Fibroblast of skin of abdomen (primary cell): ENCODE measurements at places on chromosomes 5 and 9.

DNA sequence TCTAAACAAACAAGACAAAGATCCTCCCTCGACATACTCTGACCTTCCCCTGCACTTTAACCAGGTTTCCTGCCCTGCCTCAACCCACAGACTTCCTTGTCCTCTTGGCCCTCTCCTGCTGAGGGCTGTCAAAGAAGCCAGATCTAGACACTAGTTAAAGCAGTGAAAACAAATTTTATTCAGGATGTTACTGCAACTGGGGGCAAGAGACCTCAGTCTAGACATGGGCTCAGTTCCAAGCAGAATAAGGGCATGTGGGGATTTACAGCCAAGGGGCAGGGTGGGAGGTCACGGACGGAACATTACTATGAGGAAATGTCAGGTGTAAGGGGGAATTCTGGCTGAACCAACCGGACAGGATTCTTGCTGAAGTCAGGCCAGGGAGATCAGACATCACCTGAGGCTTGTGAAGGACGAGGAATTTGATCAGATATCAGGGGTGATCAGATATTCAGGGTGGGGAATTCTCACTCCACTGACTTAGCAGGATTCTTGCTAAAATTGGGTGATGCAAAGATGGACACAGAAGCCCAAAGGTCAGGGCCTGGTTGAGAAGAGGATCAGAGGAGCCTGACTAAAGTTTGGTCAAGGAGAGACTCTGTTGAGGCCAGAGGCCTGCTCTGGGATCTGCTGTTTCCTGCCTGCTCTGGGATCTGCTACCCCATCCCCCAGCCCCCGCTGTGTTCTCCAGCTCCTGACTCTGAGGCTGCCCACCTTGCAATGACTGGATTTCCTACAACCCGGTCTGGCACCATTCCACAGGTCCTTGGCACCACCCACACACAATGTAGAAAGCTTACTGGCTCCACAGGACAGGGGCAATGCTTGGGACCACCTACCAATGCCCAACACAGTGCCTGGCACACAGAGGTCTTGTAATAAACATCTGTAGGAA, 21.5 kb downstream of the GABBR2 start:
- no peak for DNase-seq

GRCh38 chr5:88489364-88489763, 220.7 kb upstream of the TMEM161B start:
- no peak for DNase-seq

GRCh38 chr9:80231318-80232236, 659.8 kb downstream of the TLE4 start:
- no peak for DNase-seq

DNA sequence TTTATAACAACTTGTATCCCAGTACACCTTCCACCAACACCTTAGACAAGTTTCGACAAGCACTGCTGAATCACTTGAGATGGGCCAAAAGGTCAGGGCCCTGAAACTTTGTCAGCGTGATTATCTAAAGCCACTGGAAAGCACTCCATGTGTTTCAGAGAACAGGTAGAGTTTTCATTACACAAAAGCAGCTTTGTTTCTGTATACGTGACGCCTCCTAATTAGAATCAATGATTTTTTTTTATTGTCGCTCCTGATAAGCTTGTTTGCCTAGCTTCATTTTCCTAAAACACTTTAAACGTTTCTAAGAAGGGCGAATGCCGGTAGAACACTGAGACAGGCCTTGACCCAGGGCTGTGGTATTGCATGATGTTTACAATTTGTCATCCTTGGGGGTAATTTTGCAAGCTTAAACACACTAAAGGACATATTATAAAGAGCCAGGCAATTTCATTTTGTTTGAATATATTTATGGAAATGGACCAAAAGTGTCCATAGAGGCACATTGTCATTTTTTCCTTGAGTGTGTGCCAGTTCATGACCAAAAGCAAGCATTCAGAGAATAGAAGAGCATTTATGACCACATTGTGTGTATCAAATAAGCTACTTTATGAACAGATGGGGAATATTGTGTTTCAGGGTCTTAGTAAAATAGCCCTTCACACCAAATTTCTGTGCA, 193.6 kb downstream of the GLIS3 start:
- no peak for DNase-seq

GRCh38 chr9:10238087-10238486, 374.7 kb downstream of the PTPRD start:
- DNase-seq = no peak

GRCh38 chr9:137430723-137431415, 7.7 kb downstream of the NOXA1 start:
- DNase-seq = no peak

DNA sequence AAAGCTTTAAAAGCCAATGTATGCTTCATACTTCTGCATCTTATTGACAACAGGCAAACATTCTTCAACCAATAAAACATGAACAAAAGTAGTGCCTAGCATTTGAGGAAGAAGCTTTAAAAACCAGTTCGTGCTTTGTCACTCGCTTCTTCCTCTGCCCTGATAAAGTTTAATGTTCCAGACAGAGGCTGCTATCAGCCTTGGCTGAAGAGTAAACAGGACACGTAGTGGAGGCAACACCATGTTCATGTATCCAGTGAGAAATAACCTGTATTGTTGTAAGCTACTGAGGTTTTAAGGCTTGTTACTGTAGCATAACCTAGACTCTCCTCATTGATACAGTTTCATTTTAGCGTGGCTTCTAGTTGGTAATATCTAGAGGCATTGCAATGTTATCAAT, 3.2 kb upstream of the FUBP3 start:
- DNase-seq = no peak

DNA sequence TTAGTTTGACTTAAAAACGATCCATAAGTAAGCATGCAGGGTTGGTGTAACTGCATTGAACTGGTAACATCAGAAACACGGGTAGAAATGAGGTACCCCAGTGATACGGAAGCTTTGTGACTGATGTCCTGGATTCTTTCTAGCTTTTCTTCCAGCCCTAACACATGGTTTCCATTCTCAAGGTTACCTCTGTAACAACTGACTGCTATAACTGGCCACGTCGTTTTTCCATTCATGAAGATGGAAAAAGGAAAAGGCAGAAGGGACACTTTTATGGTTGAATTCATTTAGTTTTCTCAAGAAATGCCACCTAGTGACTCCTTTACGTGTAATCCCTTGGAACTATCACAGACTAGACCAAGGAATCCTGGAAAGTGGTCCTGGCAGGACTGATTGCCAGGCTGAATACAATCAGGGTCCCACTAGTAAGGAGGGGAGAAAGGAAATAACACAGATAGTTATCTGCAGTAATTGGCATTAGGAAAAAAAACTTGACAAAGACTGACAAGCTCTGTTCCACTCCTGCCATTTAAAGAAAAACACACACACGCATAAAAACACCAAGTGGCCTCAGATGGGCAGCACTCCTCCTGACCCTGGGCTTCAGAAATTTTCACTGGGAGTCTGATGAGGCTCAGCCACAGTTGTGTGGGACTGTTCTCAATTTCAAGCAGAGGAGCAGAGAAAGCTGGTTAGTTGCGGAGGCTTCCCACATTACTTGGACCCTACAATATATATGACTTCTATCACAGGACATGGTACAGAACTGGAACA, 77.5 kb upstream of the ZNF169 start:
- DNase-seq = no peak
